Progenitor cell of endocrine pancreas (in vitro differentiated cells): ENCODE measurements at places on chromosomes 11 and 22. TPM values are rescaled to one million over a fixed set of nuclear protein-coding genes. Genes with fewer than 3 reads are reported as not detected.

DNA sequence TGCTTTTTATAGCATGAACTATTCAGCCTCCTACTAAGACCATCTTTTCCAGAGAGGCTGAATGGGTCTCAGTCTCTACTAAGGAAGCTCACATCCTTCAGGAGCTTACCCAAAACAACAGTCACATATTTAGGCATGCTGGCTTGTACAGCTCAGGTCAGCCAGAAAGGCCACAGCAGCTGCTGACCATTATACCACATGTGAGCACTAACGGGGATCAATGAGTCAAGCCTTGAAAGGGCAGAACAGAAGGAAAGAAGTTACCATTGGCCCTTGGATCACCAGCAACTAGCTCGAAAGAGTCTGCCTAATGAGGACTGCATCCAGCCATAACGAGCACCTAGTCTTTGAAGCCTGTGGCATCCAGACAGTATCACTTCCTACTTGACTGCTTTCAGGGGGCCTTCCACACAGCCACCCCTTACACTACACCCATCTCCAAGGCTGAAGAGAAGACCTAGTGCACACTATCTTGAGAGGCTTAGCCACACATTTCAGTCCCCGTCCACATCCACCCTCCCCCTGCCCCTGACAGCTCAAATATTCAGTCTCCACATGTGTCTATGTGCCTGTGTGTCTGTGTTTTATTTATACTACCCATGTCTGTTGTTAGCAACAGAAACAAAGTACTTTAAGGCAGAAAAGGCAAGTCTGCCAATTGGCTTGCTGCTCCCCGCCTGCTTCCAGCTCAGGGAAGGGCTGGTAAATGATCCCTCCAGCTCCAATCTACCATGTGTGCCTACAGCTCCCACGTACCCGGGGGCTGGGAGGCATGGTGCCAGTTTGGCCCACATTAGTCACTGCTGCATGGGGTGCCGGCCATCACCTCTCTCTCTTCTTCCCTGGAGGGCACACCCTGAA is 95.5 kb downstream of the RPL27A start:
- no peak overlapping the region for H3K4me3 ChIP-seq
- H3K27ac ChIP-seq: peak overlapping the region; percentile 59
- H3K27me3 ChIP-seq: no peaks in the 10 kb centered on the region

DNA sequence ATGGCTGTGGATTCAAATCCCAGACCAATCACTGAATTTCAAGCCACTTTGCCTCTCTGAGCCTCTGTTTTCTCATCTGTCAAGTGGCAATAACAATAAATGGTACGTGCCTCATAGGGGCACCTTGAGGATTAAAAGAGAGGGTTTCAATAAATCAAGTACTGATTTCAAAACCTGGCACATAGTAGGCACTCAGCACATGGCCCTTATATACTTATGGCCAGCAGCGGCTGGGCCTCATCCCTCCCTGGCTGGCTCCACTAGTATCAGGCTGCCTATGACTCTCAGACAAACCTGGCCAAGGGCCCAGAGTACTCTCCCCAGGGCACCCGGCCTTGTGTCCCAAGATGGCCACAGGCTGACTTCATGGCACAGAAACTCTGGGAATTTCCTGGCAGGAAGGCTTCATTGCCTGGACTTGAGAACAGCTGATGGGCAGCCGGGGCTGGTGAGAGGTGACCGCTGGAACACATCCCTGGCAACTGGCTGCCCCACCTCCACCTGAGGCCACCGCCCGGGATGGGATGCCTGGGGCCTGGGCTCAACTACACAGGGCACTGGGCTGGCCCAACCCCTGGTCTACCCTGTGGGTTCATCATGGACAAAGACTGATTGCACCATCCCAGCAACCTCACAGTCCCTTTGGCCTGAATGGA is 3.4 kb downstream of the FADS3 start:
- H3K27me3 ChIP-seq: peaks cover 7% of the 10 kb centered on the region
- peaks cover 2% of the 10 kb centered on the region for H3K4me1 ChIP-seq

- H3K4me3 ChIP-seq: no peak overlapping the region
- peaks cover 5% of the 10 kb centered on the region for H3K36me3 ChIP-seq
- H3K4me1 ChIP-seq: peaks cover 18% of the 10 kb centered on the region
Observed at GRCh38 chr22:42915980-42916765, 59.1 kb upstream of the ARFGAP3 start.

- no peaks in the 10 kb centered on the region for H3K27me3 ChIP-seq
- DNase-seq: no peak
- peak overlapping the region; percentile 80 for H3K4me3 ChIP-seq
- H3K4me1 ChIP-seq: peaks cover 12% of the 10 kb centered on the region
Observed at GRCh38 chr11:70203751-70204465, 812 bp downstream of the FADD start.

- peaks cover 10% of the 10 kb centered on the region for H3K4me1 ChIP-seq
- H3K27me3 ChIP-seq: peaks cover 36% of the 10 kb centered on the region
Observed at GRCh38 chr11:134469627-134470026, 57.6 kb upstream of the B3GAT1 start.

DNA sequence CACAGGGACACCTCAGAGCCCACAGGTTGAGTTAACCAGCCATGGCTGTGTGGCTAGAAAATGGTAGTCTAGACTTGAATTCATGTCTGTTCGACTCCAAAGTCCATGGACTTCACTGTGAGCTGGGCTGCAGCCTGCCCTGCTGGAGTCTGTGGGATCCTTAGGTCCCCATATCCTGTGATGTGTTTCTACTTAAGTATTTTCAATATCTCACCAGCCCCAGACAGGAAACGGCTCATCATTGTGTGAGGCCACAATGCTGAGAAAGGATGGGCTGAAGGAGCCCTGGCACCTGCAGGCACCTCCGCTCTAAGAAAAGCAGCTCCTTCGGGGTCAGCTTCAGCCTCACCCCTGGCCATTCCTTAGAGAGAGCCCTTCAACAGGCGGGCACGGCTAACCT is 93.1 kb downstream of the NAT10 start:
- H3K27me3 ChIP-seq: no peaks in the 10 kb centered on the region
- H3K4me1 ChIP-seq: peaks cover 5% of the 10 kb centered on the region
- H3K36me3 ChIP-seq: peaks cover 14% of the 10 kb centered on the region

- peaks cover 1% of the 10 kb centered on the region for H3K36me3 ChIP-seq
- peaks cover 8% of the 10 kb centered on the region for H3K4me1 ChIP-seq
- H3K4me3 ChIP-seq: peak within 1 kb of the TSS; percentile 86
- no peaks in the 10 kb centered on the region for H3K27me3 ChIP-seq
- H3K27ac ChIP-seq: peak within 1 kb of the TSS; percentile 93
Observed at GRCh38 chr11:47565340-47566148, at the start of gene PTPMT1. Gene PTPMT1 (plus strand): TSS chr11:47565599. CDS start chr11:47565623, 24 bp downstream.

DNA sequence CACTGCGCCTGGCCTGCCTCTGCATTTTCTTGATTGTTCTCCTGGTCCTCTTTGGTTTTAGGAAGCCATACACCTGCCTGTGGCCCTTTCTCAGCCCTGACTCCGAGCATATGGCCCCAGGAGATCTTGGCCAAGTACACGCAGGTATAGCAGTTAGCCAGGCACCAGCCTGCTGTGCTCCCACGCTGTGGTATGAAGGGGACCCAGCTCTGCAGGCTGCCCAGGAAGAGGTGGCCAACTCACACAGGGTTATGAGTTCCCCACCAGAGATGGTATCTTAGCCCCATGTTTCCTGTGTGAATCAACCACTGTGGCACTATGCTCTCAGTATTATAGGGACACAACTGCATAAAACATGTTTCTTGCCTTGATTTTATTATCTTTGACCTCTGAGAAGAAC is 31.1 kb downstream of the SGSM3 start:
- H3K36me3 ChIP-seq: peaks cover 17% of the 10 kb centered on the region
- no peaks in the 10 kb centered on the region for H3K27me3 ChIP-seq
- H3K4me1 ChIP-seq: peaks cover 10% of the 10 kb centered on the region

DNA sequence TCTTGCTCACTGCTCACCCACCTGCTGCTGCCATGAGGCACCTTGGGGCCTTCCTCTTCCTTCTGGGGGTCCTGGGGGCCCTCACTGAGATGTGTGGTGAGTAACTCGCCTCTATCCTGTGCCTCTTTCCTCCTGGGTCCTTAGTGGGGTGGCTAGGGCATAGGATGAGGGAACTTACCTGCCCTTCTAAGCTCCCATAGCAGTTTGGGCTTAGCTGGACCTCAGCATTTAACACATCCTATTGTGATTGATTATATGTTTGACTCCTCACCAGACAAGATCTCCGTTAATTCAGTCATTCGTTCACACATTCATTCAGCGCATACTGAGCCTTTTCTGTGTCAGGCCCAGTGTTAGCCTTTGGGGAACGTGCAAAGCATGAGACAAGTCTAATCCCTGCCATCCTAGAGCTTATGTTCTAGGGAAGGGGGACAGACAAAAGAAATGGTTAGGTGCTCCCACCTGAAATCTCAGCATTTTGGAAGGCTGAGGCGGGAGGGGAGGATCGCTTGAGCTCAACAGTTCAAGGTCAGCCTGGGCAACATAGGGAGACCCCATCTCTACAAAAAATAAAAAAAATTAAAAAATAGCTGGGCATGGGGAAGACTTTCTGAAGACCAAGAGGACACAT is 441 bp downstream of the TCN2 start:
- peaks cover 1% of the 10 kb centered on the region for H3K36me3 ChIP-seq
- peak overlapping the region; percentile 95 for H3K27ac ChIP-seq
- no peak for DNase-seq

Gene TRPM5
- 0.46 and 0.84 TPM in 2 replicates for total RNA-seq

Gene ZNF215
- total RNA-seq: 3.8 and 4.9 TPM in 2 replicates

Gene POU2AF3
- 3.4 and 4.2 TPM in 2 replicates for total RNA-seq

Gene VPS11
- total RNA-seq: 36.3 and 37.2 TPM in 2 replicates
